ENCODE measurements at places on chromosomes 1 and 21. TPM values are rescaled to one million over a fixed set of nuclear protein-coding genes. Genes with fewer than 3 reads are reported as not detected.

The ZBTB8A gene
- total RNA-seq: 0.18 TPM

The OR10J1 gene
- total RNA-seq: not detected

The KRTAP21-3 gene
- not detected for total RNA-seq

The OR14K1 gene
- total RNA-seq: not detected

The LRRC8D gene
- 23.9 TPM for total RNA-seq

The SPRR2G gene
- total RNA-seq: not detected

The TLCD4 gene
- not detected for total RNA-seq

The AADACL4 gene
- total RNA-seq: not detected

The CELA3B gene
- total RNA-seq: not detected

The PCNX2 gene
- total RNA-seq: 17.7 TPM

The CAPZB gene
- 518 TPM for total RNA-seq

The KCNA3 gene
- total RNA-seq: 49.0 TPM

The PGLYRP3 gene
- total RNA-seq: not detected

The S100A2 gene
- total RNA-seq: not detected

The DCST1 gene
- total RNA-seq: not detected

The MSH4 gene
- total RNA-seq: 0.21 TPM

The OXCT2 gene
- total RNA-seq: 0.32 TPM

The CNR2 gene
- total RNA-seq: 3.4 TPM

The PCAT6 gene
- 0.83 TPM for total RNA-seq

The TRIM45 gene
- 0.87 TPM for total RNA-seq

The KRTAP19-3 gene
- total RNA-seq: not detected

The CR2 gene
- not detected for total RNA-seq

The KCNK1 gene
- not detected for total RNA-seq

The TCHHL1 gene
- total RNA-seq: not detected

The DCDC2B gene
- total RNA-seq: not detected

The ALDH4A1 gene
- total RNA-seq: 4.3 TPM

The ERMAP gene
- 5.7 TPM for total RNA-seq

The TP53BP2 gene
- 31.4 TPM for total RNA-seq

The EFNA1 gene
- total RNA-seq: not detected

The SELP gene
- total RNA-seq: not detected

The C1orf74 gene
- 2.5 TPM for total RNA-seq

The CRYBG2 gene
- total RNA-seq: 8.7 TPM

The MCOLN3 gene
- total RNA-seq: 1.6 TPM

The CRABP2 gene
- total RNA-seq: 1.9 TPM

The FASLG gene
- 6.5 TPM for total RNA-seq

The CELA2A gene
- total RNA-seq: not detected

The CLCA1 gene
- total RNA-seq: not detected

The DPT gene
- not detected for total RNA-seq
